Neural progenitor cell (in vitro differentiated cells): ENCODE measurements at places on chromosomes 1 and 21.

GRCh38 chr1:202909494-202909893, 17.5 kb downstream of the KLHL12 start:
- no peak for DNase-seq

DNA sequence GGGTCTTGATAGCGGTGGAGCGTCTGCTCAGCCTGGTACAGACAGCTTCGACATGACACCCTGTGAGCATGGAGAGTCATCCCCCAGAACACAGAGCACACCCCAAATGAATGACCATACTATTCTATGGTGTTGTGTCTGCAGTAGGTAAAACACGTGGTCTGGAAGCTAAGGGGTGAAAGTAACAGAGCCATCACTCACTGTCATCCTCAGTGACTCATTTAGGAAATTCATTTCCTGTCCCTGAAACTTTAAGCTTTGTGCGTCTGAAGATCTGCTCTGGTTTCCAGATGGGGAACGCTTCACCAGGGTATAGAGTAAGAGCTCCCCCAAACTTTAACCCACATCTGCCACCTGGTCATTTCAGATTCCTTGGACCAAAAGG, 94.8 kb upstream of the DISP3 start:
- no peak for DNase-seq

DNA sequence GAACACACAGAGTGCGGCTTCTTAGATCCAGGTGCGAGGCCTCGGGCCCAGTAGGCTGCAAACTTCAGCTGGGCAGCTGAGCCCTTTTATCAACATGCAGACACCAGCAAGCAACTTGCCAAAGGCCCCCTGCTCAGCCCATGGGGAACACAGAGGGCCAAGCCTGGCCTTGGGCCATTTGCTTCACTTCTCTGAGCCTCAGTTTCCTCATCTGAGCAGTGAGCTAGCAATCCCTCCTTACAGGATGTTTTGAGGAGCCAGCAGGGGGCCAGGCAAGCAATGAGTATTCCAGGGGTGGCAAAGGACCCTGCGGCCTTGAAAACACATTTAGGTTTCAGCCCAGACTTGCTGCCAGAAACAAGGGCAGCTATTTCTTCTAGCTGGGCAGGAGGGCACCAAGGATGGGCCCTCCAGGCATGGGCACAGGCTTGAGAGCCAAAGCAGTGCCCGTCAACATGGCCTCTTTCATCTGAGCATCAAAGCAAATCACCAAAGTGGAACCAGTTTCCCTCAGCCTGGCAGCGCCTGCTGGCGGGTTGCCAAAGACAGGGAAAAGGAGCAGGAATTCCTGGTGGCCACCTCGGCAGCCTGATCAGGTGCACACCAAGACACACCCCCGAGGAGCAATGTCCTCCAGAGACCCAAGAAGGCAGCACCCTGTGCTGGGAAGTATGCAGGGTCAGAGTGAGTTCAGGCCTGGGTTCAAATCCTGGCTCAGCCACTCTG, 1.4 kb downstream of the MATN1 start:
- DNase-seq, result no peak

DNA sequence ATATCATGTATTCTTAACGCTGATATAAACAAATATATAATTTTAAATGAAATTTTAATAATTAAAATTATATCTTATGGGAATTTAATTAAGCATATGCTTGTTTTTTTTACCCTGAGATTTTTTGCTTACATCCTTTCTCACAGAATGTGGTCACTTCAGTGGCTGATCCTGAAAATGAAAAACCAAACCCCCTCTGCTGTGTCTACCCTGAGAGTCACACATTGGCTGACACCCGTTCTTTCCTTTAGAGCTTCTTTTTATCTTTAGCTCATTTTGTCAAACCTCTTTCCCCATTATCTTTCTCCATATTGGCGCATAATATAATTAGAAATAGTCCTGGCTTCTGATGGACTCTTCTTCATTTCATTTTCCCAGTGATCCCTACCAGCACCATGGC, 10.8 kb upstream of the CACYBP start:
- DNase-seq, result no peak

- DNase-seq, result no peak
These were observed 37.6 kb upstream of the ZNF124 start for GRCh38 chr1:247209396-247209795.

GRCh38 chr1:46538147-46538546, 13.3 kb downstream of the KNCN start:
- DNase-seq, result no peak

DNA sequence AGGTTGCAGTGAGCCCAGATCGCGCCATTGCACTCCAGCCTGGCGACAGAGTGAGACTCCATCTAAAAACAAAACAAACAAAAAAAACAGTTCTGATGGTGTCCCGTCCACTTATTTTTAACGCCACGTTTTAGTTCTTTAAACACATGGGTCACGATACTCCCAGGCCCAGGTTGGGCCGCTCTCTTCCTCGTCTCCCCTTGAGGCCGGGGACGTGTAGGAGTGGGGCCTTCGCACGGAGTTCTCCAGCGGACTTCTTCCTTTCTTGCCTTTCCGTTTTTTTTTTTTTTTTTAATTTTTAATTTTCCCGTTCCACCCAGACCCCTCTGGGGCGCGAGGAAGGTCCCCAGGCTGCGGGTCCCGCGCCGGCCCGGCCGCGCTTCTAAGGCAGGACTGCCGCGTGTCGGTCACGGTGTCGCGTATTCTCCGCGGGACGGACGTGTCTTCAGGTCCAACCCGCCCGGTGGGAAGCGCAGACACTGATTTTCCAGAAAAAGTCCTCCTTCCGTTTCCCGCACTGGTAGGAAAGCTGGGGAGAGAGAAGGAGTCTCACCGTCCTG, 47.5 kb upstream of the SLC19A1 start:
- DNase-seq, result no peak

DNA sequence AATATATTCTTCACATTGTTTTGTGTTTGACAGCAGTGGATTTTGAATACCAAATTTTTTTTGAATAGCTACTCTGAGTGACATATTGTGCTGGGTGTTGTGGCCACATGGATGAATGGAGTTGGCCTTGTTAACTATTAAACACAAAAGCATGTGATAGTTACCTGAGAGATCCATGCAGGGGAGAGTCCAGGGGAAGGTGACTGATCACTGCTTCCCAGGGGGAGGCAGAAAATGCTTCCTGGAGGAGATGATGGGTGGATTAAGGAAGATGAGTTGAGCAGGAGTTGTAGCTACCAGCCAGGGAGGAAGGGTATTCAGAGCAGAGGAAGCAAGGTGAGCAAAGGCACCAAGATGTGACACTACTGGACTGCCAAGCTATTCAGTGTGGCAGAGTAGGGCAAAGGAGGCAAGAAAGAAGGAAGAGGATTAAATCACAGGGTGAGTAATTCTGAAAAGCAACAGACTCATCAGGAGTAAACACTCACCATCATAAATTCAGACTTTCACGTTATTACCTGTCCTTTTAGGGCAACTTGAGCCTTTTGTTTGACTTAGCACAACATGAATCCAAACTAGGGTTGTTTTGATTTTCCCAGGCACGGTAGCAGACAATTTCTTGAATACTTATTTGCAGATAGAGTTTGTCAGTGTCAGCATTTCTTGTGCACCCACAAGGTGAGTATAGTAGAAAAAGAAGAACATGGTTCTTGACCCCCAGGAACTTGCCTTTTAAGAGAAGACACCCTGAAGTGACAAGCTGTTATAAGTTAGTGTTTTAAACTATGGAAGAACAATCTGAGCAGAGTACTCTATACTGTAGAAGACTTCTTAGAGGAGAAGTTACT, 4.2 kb downstream of the CD46 start:
- no peak for DNase-seq

- DNase-seq, result no peak
These were observed 1643.8 kb downstream of the MRPL39 start for GRCh38 chr21:23963454-23963853.

- no peak for DNase-seq
These were observed 8.1 kb downstream of the ARF1 start for GRCh38 chr1:228090613-228091081.

- DNase-seq, result no peak
These were observed at the start of gene MYBPH for GRCh38 chr1:203175237-203175826. Gene MYBPH (minus strand): TSS chr1:203175826. CDS start chr1:203175755, 71 bp downstream.

DNA sequence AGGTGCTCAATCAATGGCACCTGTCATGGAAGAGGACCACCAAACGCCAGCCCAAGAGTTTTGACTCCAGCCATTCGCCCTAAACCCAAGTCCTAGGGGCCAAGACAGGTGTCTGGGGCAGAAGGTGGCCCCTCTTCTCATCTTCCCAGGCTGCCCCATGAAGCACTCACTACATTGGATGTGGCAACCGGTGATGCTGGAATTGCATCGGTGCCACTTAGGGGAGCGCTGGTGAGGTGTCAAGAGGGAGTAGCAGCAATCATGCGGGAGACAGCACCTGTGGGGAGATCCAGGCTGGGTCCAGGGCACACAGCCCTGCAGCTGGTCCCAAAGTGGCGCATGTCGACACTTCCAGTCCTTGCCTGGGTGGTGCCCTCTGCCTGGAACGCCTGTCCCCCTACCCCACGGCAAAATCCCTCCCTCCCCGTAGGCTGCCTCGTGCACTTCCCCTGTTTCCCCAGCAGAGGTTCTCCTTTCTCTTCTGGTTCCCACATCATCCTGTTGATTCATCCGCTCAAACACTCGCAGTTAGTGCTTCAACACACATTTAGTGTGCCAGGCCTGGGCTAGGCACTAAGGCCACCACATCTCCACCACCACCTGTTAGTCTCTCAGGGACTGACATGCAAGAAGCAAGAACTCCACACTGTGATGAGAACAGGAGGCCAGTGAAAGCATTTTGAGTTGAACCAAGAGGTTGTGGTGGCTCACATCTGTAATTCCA, 18.5 kb downstream of the PLA2G2D start:
- peak; percentile 73 for DNase-seq

DNA sequence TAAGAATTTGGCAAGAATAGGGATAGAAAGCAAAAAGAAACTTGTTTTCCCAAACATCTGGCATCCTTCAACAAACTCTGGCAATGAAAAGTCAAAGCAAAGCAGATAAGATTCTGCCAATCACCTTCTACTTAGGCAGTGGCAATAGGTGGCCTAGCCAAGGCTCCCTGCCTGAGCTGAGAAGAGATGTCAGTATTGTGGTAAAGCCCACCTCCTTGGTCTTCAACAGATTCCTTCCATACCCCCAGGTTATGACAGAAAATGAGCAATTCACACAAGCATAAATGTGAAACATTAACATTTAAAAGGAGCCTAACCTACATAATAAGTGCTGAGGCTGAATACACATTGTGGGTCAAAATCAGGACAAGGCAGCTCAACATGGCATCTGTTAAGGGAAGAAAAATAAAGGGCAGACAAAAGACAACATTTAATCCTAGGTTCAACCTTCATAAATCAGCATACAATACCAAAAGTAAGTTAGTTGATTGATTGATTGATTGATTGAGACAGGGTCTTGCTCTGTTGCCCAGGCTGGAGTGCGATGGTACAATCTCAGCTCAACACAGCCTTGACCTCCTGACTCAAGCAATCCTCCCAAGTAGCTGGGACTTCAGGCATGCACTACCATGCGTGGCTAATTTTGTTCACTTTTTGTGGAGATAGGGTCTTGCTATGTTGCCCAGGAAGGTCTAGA, 123.1 kb downstream of the AKT3 start:
- DNase-seq, result no peak
